ENCODE measurements at places on chromosomes 2 and 18.

- DNase-seq, result no peak
Observed at GRCh38 chr2:166171216-166171615, 43.4 kb upstream of the SCN1A start.

DNA sequence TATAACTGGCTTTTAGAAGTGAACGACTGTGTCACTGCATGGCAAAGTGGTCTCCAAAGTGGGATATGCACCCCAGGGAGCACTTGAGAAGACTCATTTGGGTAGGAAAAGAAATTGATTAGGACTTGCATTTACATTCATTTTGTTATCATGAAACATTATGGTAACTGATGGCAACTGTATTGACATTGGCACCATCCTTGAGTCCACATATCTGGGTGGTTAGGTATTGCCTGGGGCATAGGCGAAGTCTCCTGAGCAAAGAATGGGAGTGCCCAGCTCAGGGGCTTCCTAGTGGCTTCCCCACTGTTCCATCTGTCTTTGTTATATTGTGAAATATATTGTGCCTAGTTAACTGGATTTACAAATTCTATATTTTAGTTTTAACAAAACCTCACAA is 29.2 kb downstream of the SPATS2L start:
- no peak for DNase-seq

DNA sequence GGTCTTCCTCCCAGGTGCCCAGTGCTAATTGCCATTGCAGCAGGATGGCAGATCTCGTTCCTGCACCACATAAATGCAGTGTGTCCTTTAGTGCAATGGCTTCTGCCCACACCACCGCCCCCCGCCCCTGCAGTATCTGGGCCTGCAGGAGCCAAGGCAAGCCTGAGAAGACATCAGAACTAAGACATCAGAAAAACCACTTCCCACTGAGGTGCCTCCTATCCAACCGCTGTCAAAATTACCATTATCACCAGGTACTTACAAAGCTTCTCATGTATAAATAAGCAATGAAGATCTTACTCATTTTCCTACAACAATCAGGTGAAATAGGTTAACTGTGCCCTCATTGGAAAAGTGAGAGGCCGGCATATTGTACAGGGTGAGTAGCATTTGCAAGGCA is 228.8 kb downstream of the FBXO15 start:
- DNase-seq, result no peak

GRCh38 chr2:3453190-3453999 is 65.9 kb downstream of the ADI1 start:
- no peak for DNase-seq

DNA sequence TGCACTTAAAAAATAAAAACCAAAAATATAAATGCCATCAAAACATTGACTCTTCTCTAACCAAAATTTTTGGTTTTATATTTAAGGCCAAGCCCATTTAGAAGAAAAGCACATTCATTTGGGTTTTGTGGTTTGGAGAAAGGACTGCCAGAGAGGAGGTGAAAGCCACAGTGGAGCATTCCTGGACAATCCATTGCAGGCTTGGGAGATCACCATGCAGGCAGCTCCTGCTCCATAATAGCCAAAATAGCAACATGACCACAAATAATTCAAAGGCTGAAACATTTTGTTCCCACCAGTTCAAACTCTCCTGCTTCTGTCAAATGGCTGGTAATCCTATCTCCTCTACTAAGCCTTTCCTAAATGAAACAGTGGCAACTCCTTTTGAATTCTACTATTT is 73.5 kb downstream of the GALNT3 start:
- DNase-seq, result no peak

- no peak for DNase-seq
Observed at GRCh38 chr2:221571025-221571550, 1.0 kb downstream of the EPHA4 start.

DNA sequence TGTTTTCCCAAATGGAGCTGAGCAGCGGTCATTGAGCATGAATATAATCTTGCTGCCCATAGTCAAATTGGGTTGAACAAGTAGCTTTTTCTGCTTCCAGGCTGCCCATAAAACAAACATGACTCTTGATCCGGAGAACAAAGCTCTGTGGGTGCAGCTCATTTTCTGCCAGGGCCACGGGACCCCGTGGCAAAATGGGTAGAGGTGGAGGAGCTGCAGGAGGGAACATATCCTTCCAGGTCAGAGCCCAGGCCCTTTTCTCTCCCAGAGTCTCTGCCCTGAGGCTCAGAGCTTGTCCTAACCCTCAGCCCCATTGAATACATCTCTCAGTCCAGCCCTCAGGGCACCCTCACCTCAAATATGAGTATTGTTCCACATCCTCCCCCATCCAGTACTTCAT is 151.6 kb upstream of the TWIST2 start:
- no peak for DNase-seq

GRCh38 chr2:127389778-127390435 is 2.1 kb upstream of the MAP3K2 start:
- peak; percentile 78 for DNase-seq

DNA sequence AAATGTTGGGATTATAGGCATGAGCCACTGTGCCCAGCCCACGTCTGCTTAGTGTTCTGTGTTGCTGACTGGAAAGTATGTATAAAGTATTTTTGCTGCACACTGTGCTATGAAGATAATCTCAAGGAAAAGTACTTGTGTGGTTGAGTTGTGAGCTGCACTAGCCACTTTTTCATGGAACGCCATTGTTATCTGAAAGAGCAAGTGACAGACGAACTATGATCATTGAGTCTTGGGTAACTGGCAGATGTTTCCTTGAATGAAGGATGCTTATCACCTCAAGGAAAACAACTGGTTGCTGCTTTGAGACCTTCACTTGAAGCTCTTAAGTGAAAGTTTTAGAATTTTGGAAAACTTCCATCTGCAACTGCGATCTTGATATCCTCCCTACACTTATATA is 82.2 kb upstream of the KCTD1 start:
- DNase-seq, result no peak

- peak; percentile 84 for DNase-seq
Observed at GRCh38 chr2:69946351-69947324, 14.8 kb downstream of the ASPRV1 start.

GRCh38 chr2:238096311-238097011 is 3.7 kb upstream of the ESPNL start:
- DNase-seq, result no peak

DNA sequence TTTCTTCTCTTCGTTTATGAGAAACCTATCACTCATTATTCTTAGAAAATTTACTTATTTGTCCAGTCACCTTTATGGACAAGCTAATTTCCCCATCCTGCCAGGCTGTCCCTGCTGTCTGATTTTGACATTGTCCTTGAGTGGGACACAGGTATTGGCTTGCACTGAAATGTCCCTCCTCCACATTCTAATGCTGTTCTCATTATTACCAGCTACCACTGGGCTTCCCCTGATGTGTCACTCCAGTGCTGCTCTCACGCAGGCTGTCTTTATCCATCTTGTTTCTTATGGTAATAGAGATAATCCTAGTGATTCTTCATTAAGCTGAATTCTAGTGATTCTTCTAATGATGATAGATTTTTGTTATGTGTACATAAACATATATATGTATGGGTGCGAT is 48.1 kb upstream of the RBMS1 start:
- no peak for DNase-seq

DNA sequence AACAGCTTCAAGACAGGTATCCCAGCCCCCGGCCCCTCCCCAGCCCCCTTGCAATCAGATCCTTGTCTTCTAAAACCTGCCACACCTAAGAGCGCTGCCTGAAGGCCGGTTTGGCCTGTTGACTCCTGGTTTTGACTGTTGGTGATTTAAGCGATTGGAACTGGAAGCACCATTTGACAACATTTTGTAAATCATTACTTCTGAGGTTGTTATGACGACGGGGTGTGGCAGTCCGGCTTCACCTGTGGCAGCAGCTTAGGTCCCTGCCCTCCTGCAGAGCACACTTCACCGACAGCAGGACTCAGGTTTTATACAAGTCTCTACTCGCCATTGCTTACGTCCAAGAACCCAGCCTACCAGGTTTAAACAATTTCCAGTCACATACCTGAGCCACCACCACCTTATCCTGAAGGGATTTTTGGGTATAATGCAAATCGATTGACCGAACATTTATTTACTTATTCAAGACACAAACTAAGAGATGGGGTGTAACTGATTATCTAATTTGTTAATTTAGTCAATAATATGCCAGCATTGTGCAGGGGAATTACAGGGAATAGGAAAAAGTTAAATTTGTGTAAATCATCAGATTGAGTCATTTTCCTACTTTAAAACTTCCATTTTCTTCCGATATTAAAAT is 707 bp upstream of the DGUOK start:
- peak; percentile 23 for DNase-seq

DNA sequence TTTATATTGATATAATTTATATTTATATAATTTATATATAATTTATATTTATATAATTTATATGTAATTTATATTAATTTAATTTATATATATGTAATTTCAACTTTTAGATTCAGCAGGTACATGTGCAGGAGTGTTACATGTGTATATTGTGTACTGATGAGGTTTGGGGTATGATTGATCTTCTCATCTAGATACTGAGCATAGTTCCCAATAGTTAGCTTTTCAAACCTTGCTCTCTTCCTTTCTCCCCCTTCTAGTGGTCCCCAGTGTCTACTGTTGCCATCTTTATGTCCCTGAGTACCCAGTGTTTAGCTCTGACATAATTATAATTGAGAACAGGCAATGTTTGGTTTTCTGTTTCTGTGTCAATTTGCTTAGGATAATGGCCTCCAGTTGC is 1335.3 kb upstream of the CDH2 start:
- DNase-seq, result no peak

DNA sequence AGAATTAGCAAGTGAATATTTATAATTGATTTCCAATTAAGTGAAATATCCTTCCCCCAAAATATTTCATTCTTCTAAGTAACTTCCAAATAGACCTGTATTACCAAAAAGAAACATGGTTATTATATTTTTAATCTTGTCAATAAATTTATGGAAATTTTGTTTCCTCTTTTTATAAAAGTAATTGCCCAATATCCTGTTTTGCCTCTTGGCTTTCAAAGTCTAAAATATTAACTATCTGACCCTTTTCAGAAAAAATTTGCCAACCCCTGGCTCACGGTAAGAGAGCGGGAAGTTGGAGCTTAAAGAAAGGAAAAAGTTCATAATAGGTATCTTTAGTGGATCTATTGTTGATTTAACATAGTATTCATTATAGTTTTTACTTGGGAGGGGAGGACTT is 20.4 kb upstream of the SANBR start:
- no peak for DNase-seq

GRCh38 chr2:22487541-22487940 is 897.4 kb upstream of the KLHL29 start:
- no peak for DNase-seq

GRCh38 chr2:218517434-218518206 is 50.5 kb downstream of the USP37 start:
- no peak for DNase-seq

GRCh38 chr18:68803356-68803755 is 5.5 kb downstream of the CCDC102B start:
- DNase-seq, result no peak

GRCh38 chr2:200616656-200617055 is 30.8 kb downstream of the AOX1 start:
- peak; percentile 57 for DNase-seq

DNA sequence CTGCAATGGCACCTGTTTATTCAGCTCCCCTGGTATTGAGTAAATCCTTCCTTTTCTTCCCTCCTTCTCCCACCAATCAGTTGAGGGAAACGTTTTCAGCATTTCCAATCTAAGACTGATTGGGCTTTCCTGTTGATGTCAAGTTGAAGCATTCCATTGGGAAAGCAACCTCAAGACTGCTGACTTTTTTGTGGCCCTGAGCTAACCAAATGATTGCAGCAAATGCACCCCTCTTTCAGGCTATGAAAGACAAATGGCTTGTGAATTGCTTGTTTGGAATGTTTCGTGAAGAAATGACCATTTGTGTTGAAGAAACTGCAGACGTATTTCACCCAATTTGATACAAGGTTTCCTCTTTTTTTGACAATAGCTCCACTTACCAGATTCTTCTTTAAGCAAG is 303.5 kb downstream of the EPHA4 start:
- DNase-seq, result no peak

DNA sequence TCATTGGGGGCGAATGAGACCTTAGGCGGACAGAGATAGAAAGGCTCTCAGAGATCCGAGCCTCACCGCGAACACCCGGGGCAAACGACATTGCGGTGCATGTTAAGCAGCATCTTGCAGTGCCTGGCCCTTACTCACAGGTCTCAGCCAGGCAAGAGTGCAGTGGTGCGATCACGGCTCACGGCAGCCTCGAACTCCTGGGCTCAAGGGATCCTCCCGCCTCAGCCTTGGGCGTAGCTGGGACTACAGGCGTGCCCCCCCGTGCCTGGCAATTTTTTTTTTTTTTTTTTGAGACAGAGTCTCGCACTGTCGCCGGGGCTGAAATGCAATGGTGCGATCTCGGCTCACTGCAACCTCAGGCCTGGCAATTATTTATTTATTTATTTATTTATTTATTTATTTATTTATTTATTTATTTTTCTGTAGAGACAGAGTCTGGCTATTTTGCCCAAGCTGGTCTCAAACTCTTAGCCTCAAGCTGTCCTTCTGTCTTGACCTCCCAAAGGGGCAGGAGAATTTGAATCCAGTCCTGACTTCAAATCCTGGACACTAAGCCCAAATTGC is 1.3 kb downstream of the LAMA3 start:
- DNase-seq, result no peak

GRCh38 chr2:236972491-236973342 is 113.0 kb upstream of the COPS8 start:
- no peak for DNase-seq

DNA sequence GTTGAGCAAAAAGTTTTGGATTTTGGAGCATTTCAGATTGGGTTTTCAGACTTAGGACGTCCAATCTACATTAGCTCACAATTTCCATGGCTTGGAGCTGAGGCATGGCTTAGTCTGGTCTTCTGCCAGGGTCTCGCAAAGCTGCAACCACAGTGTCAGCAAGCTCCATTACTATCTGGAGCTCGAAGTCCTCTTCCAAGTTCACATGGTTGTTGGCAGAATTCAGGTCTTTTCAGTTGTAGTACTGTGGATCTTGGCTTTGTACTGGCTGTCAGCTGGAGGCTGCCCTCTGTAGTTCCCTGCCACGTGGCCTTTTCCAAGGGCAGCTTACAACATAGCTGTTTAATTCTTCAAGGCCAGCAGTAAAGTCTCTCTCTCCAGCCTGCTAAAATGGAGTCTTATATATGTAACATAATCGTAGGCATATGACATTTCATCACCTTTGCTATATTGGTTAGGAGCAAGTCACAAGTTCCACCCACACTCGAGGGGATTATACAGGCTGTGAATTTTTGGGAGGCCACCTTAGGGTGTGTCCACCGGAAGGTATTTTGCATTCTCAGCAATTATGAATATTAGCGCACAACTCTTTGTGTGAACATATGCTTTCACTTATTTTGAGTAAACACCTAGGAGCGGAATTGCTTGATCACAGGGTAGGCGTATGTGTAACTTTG is 41.5 kb upstream of the EPC2 start:
- DNase-seq, result no peak

GRCh38 chr2:102258386-102259074 is 52.8 kb upstream of the IL1RL1 start:
- DNase-seq, result peak; percentile 77

- DNase-seq, result no peak
Observed at GRCh38 chr2:42443718-42444399, 49.9 kb downstream of the KCNG3 start.

GRCh38 chr2:206824087-206824618 is 58.7 kb downstream of the FASTKD2 start:
- DNase-seq, result no peak

Measured in NB4 (cell line).